Naive B cell (primary cell): ENCODE measurements at places on chromosomes 5 and 9.

DNA sequence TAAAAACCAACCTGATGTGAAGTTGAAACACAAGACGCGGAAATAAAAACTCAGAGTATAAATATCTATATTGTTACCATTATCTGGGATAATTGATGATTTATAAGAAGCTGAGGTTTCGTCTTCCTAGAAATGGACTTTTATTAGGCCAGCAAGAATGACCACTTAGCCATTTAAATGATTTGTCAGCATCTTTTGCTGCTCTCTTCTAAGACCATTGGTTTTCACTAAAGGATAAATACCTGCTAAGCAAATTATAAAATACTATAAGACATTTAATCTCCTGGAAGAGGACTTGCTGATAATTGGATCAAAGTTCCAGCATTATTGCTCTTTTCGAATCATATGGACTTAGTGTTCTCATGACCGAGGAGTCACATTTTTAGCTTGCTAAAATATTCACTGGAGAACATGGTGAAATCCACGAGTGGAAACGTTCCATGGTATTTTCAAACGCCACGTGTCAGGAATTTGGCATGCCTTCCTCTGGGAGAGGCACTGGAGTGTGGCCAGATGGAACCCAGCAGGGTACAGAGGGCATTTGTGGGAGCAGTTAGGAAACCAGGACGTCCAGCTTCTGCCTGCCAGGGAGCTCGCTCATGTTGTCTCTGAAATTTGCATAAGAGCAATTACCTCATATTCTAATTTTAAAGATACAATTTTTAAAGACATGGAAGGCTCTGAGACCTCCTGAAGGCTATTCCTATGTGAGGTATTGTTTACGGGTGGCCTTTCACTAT lies 43.1 kb downstream of the TNFAIP8 start:
- peak overlapping the region; percentile 6 for H3K4me3 ChIP-seq
- no peaks in the 10 kb centered on the region for H3K27me3 ChIP-seq
- H3K36me3 ChIP-seq = no peaks in the 10 kb centered on the region
- peak overlapping the region; percentile 89 for H3K27ac ChIP-seq
- peaks cover 94% of the 10 kb centered on the region for H3K4me1 ChIP-seq
- DNase-seq = no peak

DNA sequence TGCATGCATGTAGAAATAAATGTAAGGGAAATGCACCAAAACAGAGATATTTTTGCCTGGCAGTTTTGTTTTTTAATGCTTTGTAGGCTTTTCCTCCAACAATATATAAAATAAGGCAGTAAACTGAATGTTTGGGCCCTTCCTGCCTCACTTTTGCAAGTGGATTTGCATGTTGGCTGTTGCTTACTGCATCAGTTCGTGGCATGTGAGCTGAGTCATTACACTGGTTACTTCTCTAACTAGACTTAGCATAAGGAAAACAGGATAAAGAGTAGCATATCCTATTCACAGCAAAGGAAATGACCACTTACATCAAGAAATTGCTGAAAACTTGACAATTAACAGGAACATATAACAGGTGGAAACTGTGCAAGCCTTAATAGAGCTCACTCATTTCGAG lies 113.4 kb downstream of the TLE1 start:
- H3K27ac ChIP-seq = no peak overlapping the region
- H3K4me1 ChIP-seq = peaks cover 2% of the 10 kb centered on the region
- no peak for DNase-seq
- H3K36me3 ChIP-seq = peaks cover under 1% of the 10 kb centered on the region

- no peak overlapping the region for H3K27ac ChIP-seq
- DNase-seq = no peak
- no peak overlapping the region for H3K4me3 ChIP-seq
- peaks cover 47% of the 10 kb centered on the region for H3K27me3 ChIP-seq
Measured at GRCh38 chr9:117413346-117414219, 1.3 kb downstream of the ASTN2 start.

GRCh38 chr5:111143910-111144309 lies 51.8 kb downstream of the WDR36 start:
- H3K36me3 ChIP-seq = no peaks in the 10 kb centered on the region
- no peak for DNase-seq
- H3K27me3 ChIP-seq = no peaks in the 10 kb centered on the region
- no peak overlapping the region for H3K27ac ChIP-seq
- no peaks in the 10 kb centered on the region for H3K4me1 ChIP-seq

DNA sequence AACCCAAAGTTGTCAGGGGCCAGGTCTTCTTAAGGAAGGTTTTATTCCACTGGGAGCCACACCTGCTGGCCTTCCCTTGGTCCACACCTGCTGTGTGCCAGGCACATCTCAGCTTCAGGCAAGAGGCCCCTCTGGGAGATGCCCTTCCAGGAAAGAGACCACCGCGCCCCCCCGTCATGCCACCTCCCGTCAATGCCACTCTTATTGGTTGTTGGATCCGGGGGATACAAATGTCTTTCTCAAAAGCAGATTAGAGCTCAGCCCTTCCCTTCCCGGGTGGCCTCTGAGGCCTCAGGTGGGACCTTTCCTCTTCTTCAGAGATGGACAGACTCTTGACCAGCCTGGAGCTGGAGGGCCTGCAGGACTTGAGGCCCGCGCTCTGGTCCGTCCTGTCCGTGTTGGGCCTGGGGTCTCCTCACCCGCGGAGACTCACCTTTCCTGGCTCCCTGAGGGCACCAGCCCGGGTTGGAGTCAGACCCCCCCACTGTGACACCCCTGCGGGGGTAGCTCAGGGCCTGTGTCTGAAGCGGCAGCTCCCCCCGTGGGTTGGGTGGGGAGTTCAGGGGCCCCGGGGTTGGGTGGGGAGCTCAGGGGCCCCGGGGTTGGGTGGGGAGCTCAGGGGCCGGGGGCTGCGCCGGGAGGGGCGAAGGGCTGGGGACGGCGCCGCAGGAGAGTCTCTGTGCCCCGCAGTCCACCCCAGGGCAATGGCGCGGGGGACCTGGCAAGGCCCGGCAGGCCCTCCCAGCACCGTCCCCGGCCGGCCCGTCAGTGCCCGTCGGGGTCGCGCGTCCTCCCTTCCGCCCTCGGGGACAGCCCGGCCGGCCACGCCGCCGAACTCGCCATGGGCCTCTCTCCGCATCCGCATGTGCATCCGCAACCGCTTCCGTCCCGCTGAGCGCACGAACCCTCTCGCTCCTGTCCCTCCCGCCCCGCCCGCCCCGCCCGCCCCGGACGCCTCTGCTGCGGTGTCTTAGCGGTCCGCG lies 3.7 kb upstream of the SLC9A3 start:
- no peak for DNase-seq
- peaks cover 63% of the 10 kb centered on the region for H3K27me3 ChIP-seq
- H3K4me1 ChIP-seq = peaks cover 63% of the 10 kb centered on the region

GRCh38 chr9:120104771-120105170 lies 475.2 kb downstream of the CDK5RAP2 start:
- peaks cover 6% of the 10 kb centered on the region for H3K27me3 ChIP-seq
- H3K4me3 ChIP-seq = no peak overlapping the region
- no peak overlapping the region for H3K27ac ChIP-seq
- H3K36me3 ChIP-seq = no peaks in the 10 kb centered on the region

GRCh38 chr9:100066539-100066938 lies 32.3 kb downstream of the ERP44 start:
- peak; percentile 24 for DNase-seq
- no peaks in the 10 kb centered on the region for H3K27me3 ChIP-seq
- peaks cover 44% of the 10 kb centered on the region for H3K4me1 ChIP-seq
- H3K4me3 ChIP-seq = no peak overlapping the region

DNA sequence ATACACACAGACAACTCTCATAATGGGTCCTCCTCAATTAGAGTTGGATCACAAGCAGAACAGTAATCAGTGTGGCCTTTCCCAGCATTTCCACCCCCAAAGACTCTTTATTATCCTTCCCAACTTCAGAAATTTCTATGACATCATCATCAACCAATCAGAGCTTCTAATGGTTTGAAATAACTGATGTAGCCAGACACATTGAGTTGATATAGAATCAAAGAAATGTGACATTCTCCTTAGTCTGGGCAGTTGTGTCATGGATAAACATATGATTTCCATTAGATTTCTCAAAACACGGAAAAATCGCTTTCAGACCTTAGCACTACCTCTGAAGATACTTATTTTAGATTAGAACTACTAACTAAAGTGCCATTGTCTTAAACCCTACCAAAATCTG lies 75.7 kb upstream of the NFIB start:
- DNase-seq = no peak
- no peak overlapping the region for H3K27ac ChIP-seq
- H3K4me3 ChIP-seq = no peak overlapping the region
- H3K27me3 ChIP-seq = peaks cover 13% of the 10 kb centered on the region
- no peaks in the 10 kb centered on the region for H3K4me1 ChIP-seq
- H3K36me3 ChIP-seq = no peaks in the 10 kb centered on the region

GRCh38 chr9:92422611-92423338 lies 1.5 kb downstream of the OMD start:
- H3K36me3 ChIP-seq = no peaks in the 10 kb centered on the region
- no peak for DNase-seq
- no peaks in the 10 kb centered on the region for H3K27me3 ChIP-seq
- no peak overlapping the region for H3K27ac ChIP-seq
- H3K4me3 ChIP-seq = no peak overlapping the region

- no peaks in the 10 kb centered on the region for H3K36me3 ChIP-seq
- H3K4me3 ChIP-seq = peak overlapping the region; percentile 62
- peaks cover 72% of the 10 kb centered on the region for H3K4me1 ChIP-seq
- DNase-seq = no peak
Measured at GRCh38 chr9:111916234-111916645, 19.6 kb downstream of the UGCG start.

GRCh38 chr5:95369782-95370181 lies 21.4 kb upstream of the FAM81B start:
- H3K27me3 ChIP-seq = peaks cover 13% of the 10 kb centered on the region
- no peak overlapping the region for H3K4me3 ChIP-seq
- H3K36me3 ChIP-seq = peaks cover 5% of the 10 kb centered on the region
- no peaks in the 10 kb centered on the region for H3K4me1 ChIP-seq
- no peak overlapping the region for H3K27ac ChIP-seq
- DNase-seq = no peak

GRCh38 chr9:128062846-128063831 lies 4.0 kb downstream of the NAIF1 start:
- no peaks in the 10 kb centered on the region for H3K36me3 ChIP-seq
- H3K27ac ChIP-seq = peak overlapping the region; percentile 87
- H3K27me3 ChIP-seq = no peaks in the 10 kb centered on the region
- peak; percentile 35 for DNase-seq
- H3K4me1 ChIP-seq = peaks cover 53% of the 10 kb centered on the region
- peak overlapping the region; percentile 85 for H3K4me3 ChIP-seq

GRCh38 chr5:76679231-76679630 lies 36.7 kb upstream of the F2R start:
- H3K4me3 ChIP-seq = no peak overlapping the region
- no peak overlapping the region for H3K27ac ChIP-seq
- H3K4me1 ChIP-seq = peaks cover under 1% of the 10 kb centered on the region
- DNase-seq = no peak

DNA sequence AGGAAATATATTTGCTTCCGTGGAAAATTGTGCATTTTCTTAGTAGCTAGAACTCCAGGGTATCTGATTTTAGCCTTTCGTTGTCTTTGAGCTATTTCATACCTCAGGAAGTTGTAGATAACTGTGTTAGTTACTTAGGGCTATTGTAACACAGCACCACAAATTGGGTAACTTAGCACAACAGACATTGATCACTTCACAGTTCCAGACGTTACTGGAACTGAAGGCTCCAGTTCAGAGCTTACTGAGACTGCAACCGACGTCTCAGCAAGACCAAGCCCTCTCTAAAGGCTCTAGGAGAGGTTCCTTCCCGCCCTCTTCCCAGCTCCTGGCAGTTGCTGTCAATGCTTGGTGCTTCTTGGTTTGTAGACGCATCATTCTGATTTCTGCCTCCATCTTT lies 17.7 kb upstream of the ANKRD33B start:
- DNase-seq = no peak
- H3K4me3 ChIP-seq = no peak overlapping the region
- peak overlapping the region; percentile 30 for H3K27ac ChIP-seq
- peaks cover 13% of the 10 kb centered on the region for H3K4me1 ChIP-seq
- peaks cover 8% of the 10 kb centered on the region for H3K27me3 ChIP-seq

DNA sequence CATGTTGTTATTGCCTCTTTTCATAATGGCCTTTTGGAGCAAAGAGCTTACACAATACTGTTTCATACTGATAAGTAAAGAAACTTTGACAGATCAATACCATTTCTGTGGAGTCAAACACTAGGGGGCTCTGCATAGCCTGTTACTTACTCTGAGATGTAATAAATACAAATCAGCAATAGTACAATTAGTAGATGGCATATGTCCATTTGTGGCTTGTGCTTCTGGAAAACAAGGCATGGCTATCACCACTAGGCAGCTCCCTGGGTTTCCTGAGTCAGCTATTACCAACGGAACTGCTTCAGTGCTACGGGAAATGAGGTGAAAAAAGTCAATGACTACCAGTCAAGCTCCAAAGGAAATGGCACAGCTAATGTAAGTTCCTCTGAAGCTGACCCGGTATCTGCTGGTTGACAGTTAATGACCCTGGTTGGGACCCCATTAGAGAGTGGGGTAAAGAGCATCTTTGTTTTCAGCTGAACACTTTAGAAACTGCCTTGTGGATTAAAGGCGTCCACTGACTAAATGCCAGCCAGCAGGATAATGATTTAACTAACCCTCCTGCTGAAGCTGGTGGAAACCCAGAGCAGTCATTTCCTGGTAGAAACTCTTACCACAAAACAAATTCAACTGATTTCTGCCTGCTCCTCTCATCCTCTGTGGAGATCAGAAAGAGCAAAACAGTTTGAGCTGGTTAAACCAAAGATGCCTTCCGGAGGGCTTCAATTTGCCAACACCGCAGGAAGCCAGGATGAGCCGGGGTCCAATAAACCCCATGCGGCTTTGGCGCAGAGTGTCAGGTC lies 69.0 kb upstream of the FAM169A start:
- H3K4me3 ChIP-seq = no peak overlapping the region
- no peak overlapping the region for H3K27ac ChIP-seq
- H3K4me1 ChIP-seq = no peaks in the 10 kb centered on the region
- H3K36me3 ChIP-seq = no peaks in the 10 kb centered on the region
- DNase-seq = no peak

- no peaks in the 10 kb centered on the region for H3K36me3 ChIP-seq
- H3K27ac ChIP-seq = no peak overlapping the region
- no peak overlapping the region for H3K4me3 ChIP-seq
- DNase-seq = no peak
- peaks cover 35% of the 10 kb centered on the region for H3K27me3 ChIP-seq
Measured at GRCh38 chr5:96372726-96373380, 60.2 kb downstream of the PCSK1 start.

DNA sequence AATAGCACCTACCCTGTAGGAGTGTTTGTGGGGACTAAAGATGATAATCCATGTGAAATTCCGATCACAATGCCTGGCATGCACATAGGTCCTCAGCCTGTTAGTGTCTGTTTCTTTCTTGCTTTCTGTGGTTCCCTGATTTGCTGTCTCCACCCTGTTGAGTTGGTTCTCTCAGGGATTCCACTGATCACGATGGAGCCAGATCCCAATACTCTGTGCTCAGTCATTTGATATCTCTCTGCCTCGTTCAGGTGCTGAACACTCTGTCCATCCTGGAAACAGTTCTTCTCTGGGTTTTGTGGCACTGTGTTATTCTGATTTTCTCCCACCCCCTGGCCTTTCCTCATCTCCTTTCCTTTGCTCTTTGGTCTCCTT lies 60.8 kb downstream of the ARHGAP26 start:
- H3K27me3 ChIP-seq = no peaks in the 10 kb centered on the region
- no peaks in the 10 kb centered on the region for H3K36me3 ChIP-seq
- H3K4me3 ChIP-seq = no peak overlapping the region
- DNase-seq = no peak

GRCh38 chr5:82332886-82333615 lies 54.9 kb upstream of the RPS23 start:
- no peaks in the 10 kb centered on the region for H3K36me3 ChIP-seq
- H3K4me3 ChIP-seq = no peak overlapping the region
- DNase-seq = no peak
- no peak overlapping the region for H3K27ac ChIP-seq
- no peaks in the 10 kb centered on the region for H3K27me3 ChIP-seq

GRCh38 chr9:16579872-16580432 lies 290.5 kb downstream of the BNC2 start:
- no peaks in the 10 kb centered on the region for H3K27me3 ChIP-seq
- no peak overlapping the region for H3K4me3 ChIP-seq
- H3K36me3 ChIP-seq = no peaks in the 10 kb centered on the region
